ENCODE measurements at places on chromosomes 12 and 14.

DNA sequence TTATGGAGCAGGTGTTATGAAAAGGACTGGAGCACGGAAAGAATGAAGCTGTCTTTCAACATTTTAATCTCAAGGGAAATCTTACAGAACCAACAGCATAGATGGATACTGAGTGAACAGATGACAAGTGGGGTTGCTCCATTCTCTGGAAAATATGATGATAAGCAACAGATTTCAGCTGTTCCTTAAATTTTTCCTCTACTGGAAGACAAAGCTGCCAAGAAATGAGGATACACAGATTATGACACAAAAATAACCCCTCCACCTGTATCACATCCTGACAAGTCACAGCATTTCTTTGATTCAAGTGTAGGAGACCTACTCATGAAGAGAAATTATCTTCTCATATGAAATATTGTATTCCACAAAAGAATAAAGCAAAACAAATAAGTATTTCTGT, 13.0 kb upstream of the TMTC2 start:
- no peak for DNase-seq

- DNase-seq, result no peak
Observed at GRCh38 chr14:61179061-61179690, 102.0 kb downstream of the TMEM30B start.

GRCh38 chr14:102471921-102472790, 37.4 kb downstream of the ANKRD9 start:
- no peak for DNase-seq

GRCh38 chr14:68978172-68978911, 760 bp downstream of the ACTN1 start:
- peak; percentile 43 for DNase-seq

GRCh38 chr14:24167469-24168114, 4.3 kb upstream of the REC8 start:
- DNase-seq, result no peak

- DNase-seq, result no peak
Observed at GRCh38 chr12:123522164-123522563, 11.4 kb downstream of the RILPL1 start.

DNA sequence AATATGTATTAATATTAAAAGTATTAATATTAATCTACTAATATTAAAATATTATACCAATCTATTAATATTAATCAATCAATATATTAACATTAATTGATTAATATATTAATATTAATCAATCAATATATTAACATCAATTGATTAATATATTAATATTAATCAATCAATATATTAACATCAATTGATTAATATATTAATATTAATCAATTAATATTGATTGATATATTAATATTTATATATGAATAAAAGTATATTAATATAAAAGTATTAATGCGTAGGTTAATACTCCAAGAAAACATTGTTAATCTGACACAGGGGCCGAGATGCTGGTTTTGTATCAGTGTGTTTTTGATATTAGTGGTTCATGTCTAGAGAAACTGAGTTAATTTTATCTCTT, 1430.1 kb upstream of the SEL1L start:
- DNase-seq, result no peak

DNA sequence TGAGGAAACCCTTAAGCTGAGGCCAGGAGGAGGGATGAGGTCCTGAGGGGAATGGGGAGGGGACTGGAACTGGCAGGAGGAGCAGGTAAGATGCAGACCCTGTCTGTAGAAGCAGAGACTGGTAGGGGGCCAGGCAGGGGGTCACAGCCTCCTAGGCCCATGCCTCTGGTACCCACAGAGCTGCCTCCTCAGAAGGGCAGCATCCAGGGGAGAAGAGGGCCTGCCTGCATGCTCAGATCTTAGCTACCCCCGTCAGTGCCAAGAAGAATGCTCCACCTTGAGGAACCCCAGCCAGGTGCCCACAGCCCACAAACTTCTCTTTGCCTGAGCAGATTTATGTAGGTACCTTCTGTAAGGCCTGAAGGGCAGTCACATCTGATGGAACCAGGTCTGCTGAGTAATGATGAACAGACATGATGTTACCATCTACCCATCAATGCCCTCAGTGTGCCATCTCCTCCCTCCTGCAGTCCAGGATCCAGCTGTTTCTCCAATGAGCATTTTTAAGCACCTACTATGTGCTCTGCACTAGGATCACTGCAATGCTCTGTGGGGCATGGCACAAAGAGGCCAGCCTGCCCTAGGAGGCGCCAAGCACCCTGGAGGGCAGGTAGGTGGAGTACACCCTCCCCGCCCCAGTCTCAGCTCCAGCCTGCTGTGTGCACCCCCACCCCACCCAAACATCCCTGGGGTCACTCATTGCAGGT, 24.8 kb upstream of the ZFP36L1 start:
- DNase-seq, result no peak

- no peak for DNase-seq
Observed at GRCh38 chr12:98595243-98595988, 1.9 kb downstream of the SLC25A3 start.

- DNase-seq, result peak; percentile 48
Observed at GRCh38 chr14:81946834-81947798, 413.5 kb upstream of the SEL1L start.

DNA sequence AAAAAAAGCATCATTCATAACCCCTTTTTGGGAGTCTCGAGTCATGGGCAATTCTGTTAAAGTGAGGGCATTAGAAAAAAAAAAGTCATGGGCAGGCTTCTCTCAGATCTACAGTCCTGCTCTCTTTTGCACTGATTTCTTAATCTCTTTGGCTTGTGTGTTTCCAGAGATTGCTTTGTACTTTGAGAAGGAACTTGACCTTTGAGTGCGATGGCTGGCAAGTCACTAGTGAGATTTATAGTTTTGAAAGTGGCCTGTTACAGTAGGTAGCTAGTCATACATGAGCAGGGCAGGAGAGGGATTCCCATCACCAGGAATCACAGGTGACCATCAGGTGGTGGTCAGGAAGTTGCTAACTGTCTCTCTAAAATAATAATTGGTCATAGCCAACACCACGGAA, 119.6 kb downstream of the KCNMB4 start:
- DNase-seq, result no peak

- DNase-seq, result no peak
Observed at GRCh38 chr14:39243831-39244230, 10.1 kb downstream of the MIA2 start.

DNA sequence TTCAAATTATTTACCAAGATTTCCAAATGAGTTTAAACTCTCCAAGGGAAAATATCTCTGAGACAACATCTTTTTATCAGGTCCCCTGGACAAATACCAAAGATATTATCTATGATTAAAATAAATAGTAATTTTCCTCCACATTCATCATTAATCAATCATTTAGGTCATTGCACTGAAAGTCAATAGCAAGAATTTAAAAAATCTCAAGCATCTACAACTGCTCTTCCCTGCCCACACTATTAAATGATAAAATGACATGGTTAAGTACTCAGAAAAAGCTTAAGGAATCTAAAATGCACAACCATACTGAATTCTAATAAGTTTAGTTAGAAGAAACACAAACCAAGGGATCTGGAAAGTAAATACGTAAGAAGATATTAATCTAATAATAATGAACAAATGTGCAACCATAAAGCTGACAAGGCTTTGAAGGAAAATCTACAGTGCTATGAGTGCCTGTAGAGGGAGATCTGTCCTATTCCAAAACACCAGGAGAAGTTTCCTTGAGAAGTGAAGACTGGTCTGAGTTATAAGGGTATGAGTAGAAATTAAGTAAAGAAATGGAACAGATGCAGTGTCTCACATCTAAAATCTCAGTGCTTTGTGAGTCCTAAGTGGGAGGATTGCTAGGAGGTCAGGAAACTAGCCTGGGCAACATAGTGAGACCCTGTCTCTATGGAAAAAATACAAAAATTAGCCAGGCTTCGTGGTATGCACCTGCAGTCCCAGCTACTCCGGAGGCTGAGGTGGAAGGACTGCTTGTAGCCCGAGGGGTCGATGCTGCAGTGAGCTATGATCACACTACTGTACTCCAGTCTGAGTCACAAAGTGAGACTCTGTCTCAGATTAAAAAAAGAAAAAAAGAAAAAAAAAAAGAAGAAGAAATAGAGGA, 19.2 kb downstream of the INTS13 start:
- no peak for DNase-seq

DNA sequence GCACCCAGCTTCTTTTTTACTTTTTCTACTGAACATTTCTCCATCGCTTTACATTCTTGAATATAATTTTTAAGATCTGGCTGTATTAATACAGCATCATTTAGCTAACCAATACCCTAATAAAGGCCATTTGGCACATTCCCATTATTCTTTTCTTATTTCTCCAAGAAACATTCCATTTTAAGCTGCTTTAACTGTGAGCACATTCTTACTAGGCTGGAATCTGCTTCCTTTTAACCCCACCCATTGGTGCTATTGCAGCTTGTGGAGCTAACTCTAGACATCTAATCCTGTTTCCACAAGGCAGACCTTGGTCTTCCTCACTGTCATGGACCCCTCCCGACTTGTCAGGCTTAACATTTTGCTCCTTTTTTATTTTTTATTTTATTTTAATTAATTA, 15.2 kb downstream of the CALM1 start:
- DNase-seq, result no peak

DNA sequence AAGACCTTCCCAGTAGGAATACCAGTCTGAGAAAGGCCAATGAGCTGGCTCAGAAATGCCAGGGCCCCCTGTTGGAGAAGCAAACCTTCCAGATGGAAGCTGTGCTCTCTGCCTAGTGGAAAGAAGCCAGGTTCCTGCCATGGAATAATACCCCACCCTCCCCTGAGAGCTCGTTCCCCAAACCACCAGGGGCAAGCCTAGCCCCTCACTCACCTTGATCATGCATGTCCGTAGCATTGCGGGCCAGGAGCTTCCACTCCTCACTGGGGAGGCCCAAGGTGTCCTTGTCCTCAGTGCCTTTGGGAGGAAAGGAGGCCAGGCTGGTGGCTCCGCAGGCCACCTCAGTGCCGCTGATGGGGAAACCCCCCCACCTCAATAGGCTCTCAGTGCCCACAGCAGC, 20.1 kb downstream of the AHSA1 start:
- no peak for DNase-seq

GRCh38 chr14:98900798-98901197, 371.2 kb downstream of the BCL11B start:
- no peak for DNase-seq

- no peak for DNase-seq
Observed at GRCh38 chr14:32200368-32201192, 1.3 kb upstream of the RNU6-7 start.

- DNase-seq, result no peak
Observed at GRCh38 chr12:63317286-63317846, 166.4 kb upstream of the AVPR1A start.
